ENCODE measurements at places on chromosomes 7 and 10.

GRCh38 chr7:1725199-1725690 lies 55.2 kb downstream of the ELFN1 start:
- DNase-seq, result no peak

DNA sequence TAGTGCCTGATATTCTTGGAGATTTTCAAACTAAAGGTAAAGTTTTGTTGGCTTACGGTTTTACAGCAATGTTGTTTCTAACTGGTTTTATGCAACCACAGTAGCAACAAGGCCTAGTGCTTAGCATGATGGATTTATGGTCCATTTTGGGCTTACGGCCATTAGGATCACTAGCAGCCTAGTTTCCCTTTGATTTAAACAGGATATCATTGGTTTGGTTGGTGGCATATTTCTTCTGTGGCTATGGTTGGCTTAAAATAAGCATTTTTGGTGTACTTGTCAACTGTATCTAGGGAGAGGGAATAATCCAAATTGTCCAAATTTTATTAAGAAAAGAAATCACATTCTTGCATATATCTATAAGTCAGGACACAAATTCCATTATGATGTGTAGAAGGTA lies 194.0 kb downstream of the HDAC9 start:
- no peak for DNase-seq

DNA sequence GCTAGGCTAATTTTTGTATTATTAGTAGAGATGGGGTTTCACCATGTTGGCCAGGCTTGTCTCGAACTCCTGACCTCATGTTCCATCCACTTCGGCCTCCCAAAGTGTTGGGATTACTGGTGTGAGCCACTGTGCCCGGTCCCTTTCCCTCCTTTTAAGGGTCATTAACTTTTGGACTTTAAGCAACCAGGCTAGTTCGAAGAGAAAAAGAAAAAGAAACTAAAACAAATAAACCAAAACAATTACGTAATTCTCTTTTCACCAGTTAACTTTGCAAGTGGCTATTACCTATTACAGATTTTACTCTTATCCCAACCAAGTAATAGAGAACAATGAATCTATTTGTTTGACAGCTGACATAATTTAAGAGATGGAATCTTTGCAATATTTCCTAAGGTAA lies 72.8 kb upstream of the SEMA3C start:
- no peak for DNase-seq

DNA sequence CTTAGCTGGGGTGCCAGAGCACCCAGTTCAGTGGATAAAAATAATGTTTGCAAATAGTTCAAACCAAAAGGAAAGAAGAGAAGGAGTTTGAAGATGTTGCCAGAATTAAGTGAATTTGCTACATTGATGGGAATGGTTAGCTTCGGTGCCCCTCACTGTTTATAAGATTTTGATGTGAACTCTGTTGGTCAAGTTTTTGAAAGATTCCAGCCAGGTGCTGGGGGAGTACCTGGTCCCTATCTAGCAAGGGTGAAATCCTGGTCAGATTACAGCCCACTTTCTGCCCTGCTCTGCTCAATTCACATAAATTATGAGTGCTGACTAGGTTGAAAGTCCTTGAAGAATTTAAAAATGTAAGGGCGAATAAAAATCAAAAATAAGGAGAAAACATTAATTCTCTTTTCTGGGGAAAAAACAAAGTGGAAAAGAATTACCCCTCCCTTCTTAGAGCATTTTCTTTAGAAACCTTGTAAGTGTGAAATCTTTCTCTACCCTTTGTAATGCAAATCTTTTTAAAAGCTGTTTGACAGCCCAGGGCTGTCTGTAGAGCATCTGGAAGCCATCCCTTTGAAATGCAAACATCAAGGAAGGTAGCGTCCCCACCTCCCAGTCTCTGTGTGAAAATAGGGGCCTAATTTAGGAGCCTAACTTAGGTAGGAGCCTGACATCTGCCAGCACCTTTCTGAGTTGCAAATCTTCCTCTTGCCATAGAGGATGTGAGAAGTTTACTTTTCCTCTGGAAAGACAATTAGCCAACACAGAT lies 1.4 kb upstream of the GIMAP5 start:
- DNase-seq, result no peak

DNA sequence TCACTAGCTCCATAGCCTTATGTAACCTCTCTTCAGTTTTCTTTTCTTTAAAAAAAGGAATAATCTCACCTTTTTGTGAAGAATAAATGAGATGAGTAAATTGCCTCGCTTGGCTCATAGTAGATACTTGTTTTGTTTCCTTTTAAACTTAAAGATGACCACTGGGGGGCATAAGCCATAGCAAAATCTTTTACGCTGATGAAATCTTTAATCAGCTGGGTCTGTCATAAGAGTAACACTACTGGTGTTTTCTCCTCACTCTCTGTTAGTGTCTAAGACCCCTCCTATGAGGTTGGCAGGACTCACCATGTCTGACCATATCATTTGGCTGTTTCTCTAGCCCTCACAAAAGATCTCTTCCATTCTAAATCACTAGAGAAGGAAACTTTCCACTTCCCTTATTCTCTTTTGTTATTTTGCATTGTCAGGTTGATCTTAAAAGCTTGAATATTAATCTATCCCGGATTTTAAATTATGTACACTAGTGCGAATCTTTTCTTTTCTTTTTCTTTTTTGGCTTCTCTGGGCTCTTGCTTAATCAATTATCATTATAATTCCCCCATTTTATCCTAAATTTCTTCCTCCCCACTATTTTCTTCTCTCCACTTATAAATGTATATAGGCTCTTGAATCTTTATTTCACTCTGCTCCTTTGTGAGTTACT lies 12.5 kb downstream of the STAG3 start:
- no peak for DNase-seq

DNA sequence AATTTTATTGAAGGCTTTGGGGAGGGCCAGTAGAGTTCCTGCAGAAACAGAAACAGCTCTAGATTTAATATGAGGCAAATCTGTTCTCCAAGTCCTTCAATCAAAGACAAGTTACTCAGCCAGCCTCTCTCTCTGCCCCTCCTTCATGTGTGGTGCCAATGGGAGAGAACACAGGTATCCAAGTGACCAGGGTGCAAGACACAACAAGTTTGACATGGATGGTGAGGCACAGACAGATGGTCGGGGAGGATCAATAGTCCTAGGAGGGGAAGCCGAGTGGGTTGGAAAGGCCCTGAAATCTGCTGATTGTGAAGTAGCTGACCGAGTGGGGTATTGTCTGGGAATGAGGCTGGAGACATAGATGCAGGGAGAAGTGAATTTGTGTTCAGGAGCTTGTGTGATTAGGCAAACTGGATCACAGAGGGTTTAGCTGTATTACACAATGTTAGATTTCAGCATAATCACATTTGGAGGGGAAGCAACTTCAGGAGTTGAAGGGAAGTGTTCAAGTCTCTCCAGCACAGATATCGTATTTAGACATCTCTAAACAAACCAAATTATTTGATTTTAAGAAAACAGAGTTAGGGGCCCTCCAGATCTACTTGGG lies 1.5 kb downstream of the GIMAP1 start:
- no peak for DNase-seq

DNA sequence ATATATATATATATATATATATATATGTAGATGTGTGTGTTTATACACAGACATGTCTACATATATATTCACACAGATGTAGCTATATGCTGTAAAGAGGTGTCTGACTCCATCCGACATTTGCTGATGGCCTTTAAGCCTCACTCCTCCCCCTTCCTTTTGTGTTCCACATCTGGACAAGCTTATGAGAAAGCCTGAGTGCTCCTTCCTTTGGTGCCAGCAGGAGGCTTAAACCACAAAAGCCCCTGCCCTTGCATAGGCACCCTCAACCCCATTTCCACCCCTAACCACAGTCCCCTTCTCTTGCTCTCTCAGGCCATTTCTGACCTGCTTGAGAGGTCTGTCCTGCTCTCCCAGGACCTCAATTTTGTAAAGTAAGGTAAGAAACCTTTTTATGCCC lies 98.7 kb downstream of the SVOPL start:
- no peak for DNase-seq

GRCh38 chr7:33824911-33825459 lies 80.4 kb upstream of the BMPER start:
- no peak for DNase-seq

GRCh38 chr10:100728928-100729861 lies 16.2 kb upstream of the PAX2 start:
- DNase-seq, result no peak

DNA sequence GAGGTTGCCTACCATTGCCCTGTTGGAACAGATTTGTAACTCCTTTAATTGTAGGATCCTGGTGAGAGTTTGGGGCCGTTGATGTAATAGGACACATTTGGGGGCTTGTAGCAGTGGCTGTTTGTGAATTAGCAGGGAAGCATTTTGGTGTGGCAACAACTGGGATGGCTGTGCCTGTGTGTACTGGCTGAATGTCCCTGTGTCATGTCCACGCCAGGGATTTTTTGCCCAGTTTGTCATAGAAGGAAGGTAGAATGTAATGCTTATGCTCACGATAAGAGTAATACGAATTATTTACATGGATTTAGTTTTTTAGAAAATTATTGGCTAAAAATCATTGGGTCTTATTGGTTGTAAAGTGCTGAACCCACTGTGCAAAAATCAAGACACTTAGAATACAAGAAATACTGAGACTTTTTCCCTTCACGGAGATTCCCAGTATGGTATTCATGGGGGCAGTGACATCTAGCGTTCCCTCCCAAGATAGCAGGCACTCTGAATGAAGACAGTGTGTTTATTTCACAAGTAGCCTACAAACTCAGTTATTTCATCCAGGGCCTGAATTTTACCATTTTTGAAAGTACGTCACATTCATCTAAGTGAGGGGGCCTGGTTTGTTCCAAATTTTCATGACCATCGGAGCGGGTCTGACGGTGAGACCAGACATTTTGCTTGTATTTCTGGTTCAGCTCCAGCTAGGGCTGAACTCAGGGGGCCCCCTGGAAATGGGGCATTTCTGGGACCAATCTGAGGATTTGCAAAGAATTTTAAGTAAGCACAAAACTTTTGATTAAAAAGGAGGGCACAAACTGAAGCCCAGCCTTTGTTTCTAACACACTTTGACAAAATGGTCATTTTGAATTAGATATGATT lies 74.7 kb downstream of the CACNB2 start:
- DNase-seq, result no peak

DNA sequence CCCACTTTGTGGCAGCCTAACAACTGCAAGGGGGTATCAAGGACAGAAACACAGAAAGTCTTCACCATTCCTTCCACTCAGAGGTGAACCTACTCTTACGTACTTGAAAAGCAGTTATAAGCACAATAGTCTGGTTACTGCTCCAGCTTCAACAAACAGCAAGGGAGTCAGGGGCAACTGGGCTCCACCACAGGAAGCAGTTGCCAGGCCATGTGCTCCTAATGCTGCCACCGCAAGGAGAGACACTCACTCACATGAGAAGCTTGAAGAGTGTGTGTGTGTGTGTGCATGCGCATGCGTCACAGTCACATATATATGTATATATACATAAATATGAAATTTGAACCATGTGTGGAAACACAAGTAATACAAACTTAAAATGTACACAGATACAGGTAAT lies 65.5 kb downstream of the GRB10 start:
- no peak for DNase-seq

GRCh38 chr10:4075443-4075842 lies 290.4 kb upstream of the KLF6 start:
- DNase-seq, result no peak

DNA sequence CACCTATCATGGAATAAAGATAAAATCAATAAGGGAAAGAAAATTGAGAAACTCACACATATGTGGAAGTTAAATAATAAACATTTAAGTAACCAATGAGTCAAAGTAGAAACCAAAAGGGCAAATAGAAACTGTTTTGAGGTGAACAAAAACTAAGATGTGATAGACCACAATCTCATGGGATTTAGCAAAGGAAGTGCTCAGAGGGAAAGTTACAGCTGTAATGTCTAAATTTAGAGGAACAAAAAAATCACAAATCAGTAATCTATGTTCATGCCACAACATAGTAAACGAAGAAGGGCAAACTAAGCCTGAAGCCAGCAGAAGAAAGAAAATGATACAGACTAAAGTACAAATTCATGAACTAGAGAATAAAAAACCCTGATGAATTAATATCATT lies 16.3 kb downstream of the CYP3A4 start:
- no peak for DNase-seq

- DNase-seq, result no peak
Observed at GRCh38 chr10:98299341-98299740, 31.3 kb upstream of the LOXL4 start.

DNA sequence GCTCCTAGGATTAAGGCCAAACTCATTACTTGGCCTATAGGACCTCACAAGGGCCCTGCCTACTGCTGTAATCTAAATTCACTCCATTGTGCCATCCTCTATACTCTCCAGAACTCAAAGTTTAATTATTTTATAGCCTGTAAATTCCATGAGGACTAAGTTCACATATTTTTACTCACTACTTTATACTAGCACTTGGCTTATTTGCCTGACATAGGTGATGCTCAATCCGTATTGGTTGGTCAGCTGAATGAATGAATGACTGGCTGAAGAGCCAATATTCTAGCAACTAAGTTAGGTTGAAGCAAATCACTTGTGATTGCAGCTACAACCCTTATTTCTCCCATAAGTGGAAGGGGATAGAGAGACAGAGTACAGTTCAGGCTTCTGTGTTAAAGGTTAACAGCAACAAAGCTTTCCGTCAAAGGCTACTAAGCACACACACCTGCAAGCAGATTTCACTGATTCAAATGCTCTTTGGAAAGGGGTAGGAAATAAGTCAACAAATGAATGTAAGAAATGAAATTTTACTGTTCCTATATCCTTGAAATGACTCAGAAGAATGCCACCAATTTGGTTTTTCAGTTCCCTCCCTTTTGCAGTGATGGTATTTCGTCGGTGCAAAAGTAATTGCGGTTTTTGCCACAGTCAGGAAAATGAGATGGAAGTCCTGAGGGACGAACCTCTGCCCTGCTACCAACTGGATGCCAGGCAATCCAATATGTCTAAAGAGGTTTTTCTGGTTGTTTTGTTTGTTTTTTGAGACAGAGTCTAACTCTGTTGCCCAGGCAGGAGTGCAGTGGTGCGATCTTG lies 120.7 kb downstream of the COL28A1 start:
- no peak for DNase-seq

GRCh38 chr10:120387326-120387725 lies 69.7 kb upstream of the PLPP4 start:
- no peak for DNase-seq

- no peak for DNase-seq
Observed at GRCh38 chr7:101667920-101668319, 38.8 kb upstream of the MYL10 start.

DNA sequence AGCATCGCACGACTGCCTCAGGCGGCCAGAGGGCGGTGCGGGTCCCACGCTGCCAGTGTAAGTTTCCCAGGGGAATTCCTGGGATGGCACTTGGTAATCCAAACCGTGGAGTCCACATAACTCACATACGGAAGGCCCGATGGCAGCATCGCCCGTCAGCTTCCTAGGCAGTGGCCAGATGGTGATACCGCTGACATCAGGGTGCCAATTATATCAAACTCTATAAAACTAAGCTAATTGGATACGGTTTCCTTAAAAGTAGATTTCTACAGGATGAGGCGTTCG lies 189.8 kb downstream of the CELF2 start:
- DNase-seq, result no peak

- no peak for DNase-seq
Observed at GRCh38 chr7:116538138-116538537, 13.3 kb downstream of the CAV1 start.

- DNase-seq, result no peak
Observed at GRCh38 chr10:22271786-22272185, 44.4 kb upstream of the COMMD3 start.
